Stimulated activated CD4-positive, alpha-beta T cell treated with anti-CD3 and anti-CD28 coated beads, Interleukin-2, amount 100 ng/mL, for 24 hours (primary cell): ENCODE measurements at places on chromosomes 11 and 22.

DNA sequence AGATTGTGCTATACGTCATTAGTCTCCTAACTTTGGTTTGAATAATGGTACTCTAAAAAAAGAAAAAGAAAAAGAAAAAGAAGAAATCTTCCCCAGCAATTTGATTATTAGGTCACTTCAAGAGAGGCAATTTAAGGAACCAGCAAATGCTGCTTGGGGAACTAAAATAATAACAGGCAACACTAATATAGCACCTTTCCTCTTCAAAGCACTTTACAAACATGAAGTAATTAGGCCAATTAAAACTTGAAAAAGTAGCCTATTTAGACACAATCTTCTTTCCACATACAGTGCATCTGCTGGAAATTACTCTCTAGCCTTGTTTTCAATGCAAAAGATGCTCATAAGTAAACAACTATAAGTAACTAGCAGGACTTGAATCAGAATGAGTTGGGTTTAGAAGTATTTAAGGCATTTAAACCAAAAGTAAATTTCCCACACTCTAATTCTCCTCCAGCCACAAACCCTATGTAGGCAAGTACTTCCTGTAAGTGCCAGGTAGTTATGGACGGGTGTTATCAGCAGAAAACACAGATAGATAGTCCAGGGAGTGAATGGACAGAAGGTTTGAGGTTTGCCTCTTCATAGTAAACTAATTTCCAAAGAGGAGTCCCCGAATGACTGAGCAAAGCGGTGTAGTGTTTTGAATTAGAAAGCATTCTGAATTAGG, 44.5 kb downstream of the LRRC4C start:
- DNase-seq: no peak

- no peak for DNase-seq
These were observed 16.1 kb downstream of the IGF2 start for GRCh38 chr11:2122907-2123627.

DNA sequence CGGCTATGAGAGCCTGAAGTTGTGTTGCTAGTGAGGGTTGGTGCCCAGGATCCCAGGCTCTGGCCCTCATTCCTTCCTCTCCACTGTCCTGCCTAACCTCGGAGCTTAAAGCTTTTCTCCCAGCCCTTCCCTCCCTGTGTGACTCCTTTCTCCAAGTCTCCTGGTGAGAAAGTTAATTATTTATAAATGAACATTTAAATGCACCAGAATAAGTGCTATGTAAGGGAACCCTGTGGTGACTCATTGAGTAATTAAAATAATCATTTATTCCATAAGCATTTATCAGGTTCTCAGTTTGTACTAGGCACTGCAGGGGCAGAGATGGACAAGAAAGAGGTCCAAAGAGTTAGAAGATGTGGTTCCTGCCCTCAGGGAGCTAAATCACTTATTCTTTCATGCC, 89.1 kb upstream of the ISX start:
- no peak for DNase-seq

DNA sequence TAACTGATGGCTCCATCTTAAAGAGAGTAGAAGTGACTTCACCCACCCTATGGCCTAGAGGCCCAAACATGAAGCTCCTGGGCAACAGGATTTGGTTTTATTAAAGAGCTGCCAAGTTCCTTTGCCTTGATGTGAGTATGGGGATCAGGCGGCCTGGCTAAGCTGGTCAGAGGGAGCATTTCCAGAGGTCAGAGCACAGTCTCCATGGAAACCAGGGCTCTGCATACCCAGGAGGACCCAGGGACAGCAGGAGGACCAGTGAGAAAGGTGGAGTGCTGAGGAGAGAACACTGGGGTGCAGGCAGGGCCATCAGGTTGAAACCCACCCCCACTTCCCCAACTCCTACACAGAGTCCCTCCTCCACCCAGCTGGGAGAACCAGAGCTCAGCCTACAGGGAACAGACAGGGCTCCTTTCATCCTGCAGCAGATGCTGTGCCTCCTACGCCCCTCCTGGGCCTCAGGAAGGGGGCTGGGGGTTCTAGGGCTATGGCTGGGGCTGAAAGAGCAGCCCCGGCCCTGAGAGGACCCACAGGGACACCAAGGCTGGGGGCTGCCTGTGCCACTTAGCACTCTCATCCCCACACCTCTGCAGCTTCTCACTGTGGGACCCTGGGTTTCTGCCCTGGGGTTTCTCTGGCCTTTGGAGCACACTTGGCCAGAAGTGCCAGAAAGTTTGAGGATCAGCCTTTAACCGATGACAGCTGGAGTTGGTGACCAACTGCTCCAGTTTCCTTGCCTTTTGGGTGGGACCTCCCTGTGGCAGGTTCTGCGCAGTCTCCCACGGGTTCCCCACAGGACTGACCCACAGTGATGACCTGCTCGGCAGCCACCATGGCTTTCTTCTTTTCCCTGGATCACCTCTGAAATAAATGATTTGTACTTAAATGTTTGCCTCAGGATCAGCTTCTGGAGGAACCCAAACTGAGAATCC, 13.8 kb upstream of the P2RY6 start:
- DNase-seq: no peak

GRCh38 chr11:35006389-35007128, 90.1 kb downstream of the PDHX start:
- DNase-seq: peak; percentile 51

- DNase-seq: peak; percentile 98
These were observed at the start of gene USP2 for GRCh38 chr11:119381181-119381988. Gene USP2, minus strand, starts transcription at chr11:119381690. Its CDS starts 8,210 bp downstream, at chr11:119373480.

DNA sequence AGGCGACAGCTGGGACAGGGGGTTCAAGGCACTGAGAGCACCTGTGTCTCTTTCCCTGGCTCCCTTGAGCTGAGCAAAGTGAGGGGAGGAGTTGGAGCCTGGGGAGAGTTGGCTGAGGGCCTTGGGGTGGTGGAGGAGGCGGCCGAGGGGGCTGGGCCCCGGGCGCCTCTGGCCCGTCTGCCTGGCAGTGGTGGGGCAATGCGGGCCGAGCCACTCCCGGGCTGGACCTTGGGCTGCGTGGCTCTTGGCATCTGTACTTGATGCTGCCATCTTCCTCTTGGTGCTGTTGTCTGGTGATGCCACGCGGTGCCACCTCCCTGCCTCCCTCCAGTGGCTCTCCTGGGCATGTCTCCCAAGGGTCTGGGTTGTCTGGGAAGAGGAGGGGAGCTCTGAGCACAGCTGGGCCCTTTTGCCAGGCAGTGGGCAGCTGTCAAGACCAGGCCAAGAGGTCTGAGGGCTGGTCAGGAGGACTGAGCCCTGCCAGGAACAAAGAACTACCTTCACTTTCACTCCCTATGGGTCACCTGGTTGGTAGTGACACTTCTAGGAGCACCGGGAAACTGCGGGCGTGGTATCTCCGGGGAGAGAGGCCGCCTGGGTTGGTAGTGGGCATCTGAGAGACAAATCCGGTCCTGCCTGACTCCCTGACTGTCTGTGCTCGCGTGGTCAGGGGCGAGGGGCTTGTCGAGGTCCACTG, 1.3 kb downstream of the GRIK4 start:
- no peak for DNase-seq

- DNase-seq: peak; percentile 13
These were observed 786 bp downstream of the CAPN1 start for GRCh38 chr11:65182258-65183170.

DNA sequence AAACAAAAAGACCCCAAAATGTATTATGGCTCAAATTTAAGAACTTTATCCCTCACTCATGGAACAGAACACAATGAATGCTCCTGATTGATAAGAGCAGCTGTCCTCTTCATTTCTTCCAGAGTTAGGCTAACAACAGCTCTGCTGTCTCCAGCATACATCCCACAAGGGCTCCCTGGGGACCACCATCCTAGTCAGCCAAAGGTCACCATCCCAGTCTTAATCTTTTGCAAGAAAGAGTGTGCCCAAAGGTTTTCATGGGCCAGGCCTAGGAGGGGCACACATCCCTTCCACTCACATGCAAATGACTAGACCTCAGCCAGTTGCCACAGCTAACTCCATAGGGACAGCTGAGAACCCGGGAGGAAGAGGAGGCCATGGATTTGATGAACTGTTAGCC, 555.3 kb downstream of the BUD13 start:
- DNase-seq: no peak

DNA sequence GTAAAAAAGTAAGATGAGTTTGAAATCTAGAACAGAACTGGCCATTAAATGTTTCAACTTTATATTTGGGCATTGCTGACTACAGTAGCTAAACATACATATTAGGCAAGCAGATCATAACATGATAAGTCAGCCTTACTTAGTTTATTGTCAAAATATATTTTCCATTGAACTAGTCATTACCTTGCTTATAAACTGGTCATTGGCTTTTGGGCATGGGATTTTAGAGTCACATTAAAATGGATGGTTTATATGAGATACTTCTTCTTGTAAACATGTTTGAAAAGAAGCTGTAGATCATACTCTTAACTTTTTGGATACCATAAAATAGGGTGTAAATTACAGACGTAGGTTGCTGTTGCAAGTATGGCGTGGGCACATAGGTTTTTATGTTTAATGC, 2.7 kb downstream of the HIPK3 start:
- no peak for DNase-seq

DNA sequence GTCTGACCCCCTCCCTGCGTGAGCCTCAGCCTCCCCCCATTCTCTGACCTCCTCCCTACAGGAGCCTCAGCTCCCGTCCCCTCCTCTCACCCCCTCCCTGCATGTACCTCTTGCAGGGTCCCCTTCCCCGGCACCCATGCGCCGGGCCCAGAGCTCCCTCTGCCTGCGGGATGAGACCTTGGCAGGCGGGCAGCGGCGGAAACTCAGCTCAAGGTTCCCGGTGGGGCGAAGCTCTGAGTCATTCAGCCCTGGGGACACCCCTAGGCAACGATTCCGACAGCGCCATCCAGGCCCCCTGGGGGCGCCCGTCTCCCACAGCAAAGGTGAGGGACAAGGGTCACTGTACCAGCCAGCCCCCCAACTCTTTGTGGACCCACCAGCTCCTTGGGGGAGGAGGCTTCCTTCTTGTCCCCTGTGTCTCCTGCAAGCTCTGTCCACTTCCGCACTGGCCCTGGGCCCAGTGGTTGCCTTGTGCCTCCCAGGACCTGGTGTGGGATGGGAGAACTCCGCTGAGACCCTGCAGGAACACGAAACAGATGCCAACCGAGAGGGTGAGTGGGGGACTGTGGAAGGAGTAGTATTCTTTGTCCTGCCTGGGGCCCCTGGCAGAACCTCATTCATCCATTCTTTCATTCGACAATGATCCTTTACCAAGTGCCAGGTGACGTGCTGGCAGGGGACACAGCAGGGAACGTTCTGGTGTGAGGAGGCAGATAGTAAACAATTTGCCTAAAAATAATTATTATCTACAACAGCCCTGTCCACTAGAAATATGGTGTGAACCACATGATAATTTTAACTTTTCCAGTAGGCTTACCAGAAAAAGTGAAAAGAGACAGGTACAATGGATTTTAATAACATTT, 3.7 kb upstream of the RPS6KA4 start:
- DNase-seq: peak; percentile 54

DNA sequence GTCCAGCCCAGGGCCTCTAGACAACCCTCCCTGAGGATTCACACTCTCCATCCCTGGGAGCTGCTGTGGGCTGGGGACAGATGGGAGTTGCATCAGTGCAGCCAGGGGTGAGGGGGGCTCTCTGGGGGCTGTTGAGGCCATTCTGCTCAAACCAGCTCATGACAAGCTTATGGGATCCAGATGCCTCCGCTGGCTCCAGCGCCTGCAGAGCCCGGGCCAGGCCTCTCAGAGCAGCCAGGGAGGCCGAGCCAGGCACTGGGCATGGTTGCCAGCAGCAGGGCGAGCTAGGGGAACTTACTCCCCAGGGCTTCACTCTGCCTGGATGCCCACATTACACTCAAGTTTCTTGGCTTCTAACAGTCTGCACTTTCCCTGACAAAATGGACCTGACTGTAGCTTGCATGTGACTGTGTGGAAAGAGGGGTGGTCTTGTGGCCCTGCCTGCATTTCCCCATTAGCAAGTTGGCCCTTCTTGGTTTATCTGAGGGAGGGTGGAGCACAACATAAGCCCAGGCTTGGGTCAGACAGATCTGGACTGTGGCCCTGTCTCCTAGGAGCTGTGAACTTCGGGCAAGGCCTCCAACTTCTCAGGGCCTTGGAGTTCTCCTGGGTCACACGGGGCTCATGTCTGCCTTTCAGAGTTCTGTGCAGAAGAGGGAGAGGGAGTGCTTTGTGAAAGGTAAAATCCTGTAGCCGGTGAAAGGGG, 34.5 kb upstream of the CYB5R3 start:
- DNase-seq: no peak

- DNase-seq: no peak
These were observed 111.2 kb downstream of the LRRC32 start for GRCh38 chr11:76559346-76559745.

- no peak for DNase-seq
These were observed 52.2 kb downstream of the JAM3 start for GRCh38 chr11:134120921-134121526.

- DNase-seq: no peak
These were observed 322.8 kb downstream of the LARGE1 start for GRCh38 chr22:33597274-33597985.

DNA sequence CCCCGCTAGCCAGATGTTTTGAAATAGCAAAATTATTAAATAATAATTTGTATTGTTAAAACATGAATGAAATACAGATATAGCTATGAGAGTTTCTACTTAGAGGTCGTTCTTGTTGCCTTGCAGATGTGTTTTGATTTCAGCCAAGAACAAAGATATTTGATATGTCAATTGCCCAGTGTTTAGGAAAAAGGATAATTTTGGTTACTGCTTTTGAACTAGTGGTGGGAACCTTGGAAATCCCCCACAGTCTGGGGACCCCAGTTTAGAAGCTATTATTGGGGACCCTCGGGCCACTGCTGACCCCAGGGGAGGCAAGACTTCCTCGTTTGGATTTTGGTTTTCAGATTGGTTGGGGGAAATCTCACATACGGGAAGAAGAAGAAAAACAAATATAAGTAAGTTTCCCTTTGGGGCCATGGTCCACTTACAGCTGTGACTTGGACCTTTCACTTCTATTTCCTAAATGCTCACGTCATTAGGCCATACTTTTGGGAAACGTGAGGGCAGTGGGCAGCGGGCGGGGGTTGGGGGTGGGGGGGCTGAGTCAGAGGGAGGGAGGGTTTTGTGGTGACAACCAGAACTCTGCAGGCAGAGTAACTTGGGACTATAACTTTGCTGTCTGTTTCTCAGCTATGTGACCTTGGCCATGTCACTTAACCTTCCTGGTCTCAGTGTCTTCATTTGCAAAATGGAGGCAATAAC, 37.0 kb downstream of the LDLRAD3 start:
- no peak for DNase-seq

GRCh38 chr22:46196278-46196677, 46.0 kb downstream of the PPARA start:
- no peak for DNase-seq

GRCh38 chr11:7604331-7604955, 68.9 kb downstream of the CYB5R2 start:
- no peak for DNase-seq

- no peak for DNase-seq
These were observed 14.0 kb downstream of the OR8A1 start for GRCh38 chr11:124583781-124584180.

- DNase-seq: no peak
These were observed 2.6 kb upstream of the INSC start for GRCh38 chr11:15112131-15112541.

GRCh38 chr11:72573072-72573854, 101.0 kb downstream of the PDE2A start:
- DNase-seq: peak; percentile 45

DNA sequence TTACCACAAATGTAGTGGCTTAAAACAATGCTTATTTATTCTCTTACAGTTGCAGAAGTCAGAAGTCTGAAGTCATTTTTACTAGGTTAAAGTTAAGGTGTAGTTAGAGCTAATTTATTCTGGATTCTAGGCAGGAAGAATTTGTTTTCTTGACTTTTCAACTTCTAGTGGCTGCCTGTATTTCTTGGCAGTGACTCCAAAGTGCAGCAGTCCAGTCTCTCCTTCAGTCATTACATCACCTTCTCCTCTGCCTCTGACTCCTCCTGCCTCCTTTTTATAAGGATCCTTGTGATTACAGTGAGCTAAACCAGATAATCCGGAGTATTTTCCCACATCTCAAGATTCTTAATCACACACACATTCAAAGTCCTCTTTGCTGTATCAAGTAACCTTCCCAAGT, 581.4 kb downstream of the KCNA4 start:
- DNase-seq: no peak
